T-helper 2 cell treated with Interferon-gamma antibody and Interleukin-4, amounts not matched to agents 5 μg/mL and 100 μg/mL, for 36 hours (primary cell): ENCODE measurements at places on chromosomes 3 and 15.

GRCh38 chr3:98695796-98696195, 67.3 kb upstream of the ST3GAL6 start:
- no peak for DNase-seq

GRCh38 chr15:38074029-38074428, 139.6 kb downstream of the TMCO5A start:
- DNase-seq: no peak

GRCh38 chr15:85672332-85673084, 122.2 kb downstream of the KLHL25 start:
- no peak for DNase-seq

GRCh38 chr3:85159376-85159775, 200.6 kb downstream of the CADM2 start:
- DNase-seq: no peak

DNA sequence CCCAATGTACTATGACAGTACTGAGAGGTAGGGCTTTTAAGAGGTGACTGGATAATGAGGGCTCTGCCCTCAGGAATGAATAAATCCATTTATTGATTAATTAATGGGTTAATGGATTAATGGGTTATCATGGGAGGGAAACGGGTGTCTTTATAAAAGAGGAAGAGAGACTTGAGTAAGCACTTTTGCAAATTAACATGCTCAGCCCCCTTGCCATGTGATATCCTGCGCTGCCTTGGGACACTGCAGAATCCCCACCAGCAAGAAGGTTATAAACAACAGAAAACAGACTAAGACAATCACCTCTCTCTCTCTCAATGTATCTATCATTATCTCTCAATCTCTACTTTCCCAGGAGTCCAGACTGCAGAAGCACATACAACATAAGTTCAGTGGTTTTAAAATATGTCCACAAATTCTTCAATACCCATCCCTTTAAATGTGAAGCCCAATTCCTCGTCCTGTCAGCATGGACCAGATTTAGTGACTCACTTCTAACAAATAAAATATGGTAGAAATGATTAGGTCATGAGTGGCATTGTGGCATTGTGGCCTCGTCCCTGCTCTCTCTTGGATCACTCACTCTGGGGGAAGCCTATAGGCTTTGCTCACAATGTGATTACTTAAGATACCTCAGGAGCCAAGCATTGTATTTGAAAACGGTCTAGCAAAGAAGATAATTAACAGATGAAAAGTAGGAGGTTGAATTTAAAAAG, 40.0 kb upstream of the IL12A start:
- no peak for DNase-seq

GRCh38 chr3:78048698-78049097, 1008.8 kb downstream of the ROBO2 start:
- DNase-seq: no peak

- DNase-seq: no peak
Measured at GRCh38 chr3:97821287-97821773, 481 bp upstream of the CRYBG3 start.

DNA sequence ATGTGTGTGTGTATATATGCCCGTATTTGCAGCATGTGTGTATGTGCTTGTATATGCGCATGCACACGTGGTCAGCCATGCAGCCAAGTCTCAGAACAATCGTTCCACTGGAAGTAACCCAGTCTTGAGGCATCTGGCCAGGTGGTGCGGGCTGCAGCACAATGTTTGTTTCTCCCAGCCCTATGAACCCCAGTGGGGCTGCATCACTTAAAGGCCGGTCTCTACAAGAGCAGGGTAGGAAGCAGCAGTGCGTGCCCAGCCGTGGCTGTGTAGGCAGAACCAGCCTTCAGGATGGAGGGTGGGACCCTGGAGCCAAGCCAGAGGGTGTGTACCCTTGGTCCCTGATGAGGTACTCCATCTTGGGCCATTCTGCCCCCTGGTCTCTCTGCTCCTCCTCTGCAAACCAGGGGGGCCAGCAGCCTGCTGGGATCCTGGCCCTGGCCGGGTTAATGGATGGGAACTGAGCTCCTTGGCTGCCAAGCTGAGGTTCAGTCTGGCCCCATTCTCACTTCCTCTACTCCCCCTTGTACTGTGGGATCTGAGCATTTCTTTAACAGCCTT, 11.8 kb downstream of the KLF13 start:
- no peak for DNase-seq

DNA sequence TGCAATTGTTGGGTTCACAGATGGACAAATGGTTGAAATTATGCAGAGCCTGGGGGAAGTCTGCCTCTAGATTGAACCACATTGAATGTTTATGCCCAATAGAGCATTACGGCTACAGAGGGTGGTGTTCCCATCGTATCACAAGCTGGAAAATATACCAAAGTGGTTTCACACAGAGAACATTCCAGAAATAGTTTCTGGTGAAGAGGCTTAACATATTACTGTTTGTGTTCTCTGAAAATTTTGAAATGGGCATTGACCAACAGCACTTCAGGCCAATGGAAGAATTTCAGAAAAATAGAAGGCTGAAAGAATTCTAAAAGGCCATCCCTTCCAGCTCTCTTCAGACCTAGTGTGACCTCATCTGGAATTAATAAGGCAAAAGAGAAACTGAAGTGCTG, 203.9 kb downstream of the NEK10 start:
- DNase-seq: no peak

DNA sequence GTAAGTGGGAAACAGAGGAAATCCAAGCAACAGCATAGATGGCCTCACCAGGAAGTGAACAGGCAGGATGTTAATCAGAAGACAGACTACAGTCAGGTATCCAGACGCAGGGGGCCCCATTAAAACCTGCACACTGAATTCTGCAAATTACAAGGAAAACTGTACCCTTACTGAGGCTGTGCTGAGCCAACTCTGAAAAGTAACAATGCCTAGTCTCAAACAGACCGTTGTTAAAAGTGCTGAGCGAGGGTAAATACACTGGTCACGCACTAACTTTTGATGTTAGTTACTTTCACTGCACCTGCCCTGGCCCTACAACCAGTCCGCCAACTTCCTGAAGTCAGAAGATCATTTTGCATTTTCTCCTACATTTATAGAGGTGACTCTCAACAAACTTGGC, 1.0 kb downstream of the TAMM41 start:
- no peak for DNase-seq

DNA sequence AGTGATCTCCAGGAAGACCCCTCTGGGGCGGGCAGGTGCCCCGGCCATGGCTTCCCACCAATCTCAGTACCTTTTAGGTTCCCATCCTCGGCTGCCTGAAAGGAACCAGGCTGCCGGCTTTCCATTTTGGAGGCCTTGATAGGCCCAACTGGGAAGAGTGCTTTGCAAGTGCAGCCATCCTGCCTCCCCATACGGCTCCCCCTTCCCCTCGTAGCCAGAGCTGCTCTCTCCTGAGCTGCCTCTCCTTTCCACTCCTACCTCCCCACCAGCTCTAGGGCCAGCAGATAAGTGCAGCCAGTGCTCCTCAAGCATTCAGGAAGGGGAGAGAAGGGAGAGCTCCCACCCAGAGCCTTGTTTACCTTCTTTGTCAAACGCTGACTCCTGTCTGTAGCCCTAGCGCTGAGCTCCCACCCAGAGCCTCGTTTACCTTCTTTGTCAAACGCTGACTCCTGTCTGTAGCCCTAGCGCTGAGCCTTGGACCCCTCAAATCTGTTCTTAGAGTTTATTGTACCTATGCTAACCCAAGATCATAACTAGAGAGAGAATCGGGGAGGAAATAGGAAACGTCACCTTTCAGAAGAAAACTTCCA, 133.0 kb downstream of the LRRK1 start:
- no peak for DNase-seq

- no peak for DNase-seq
Measured at GRCh38 chr15:48693484-48693883, 48.0 kb upstream of the FBN1 start.

- DNase-seq: no peak
Measured at GRCh38 chr15:49290191-49290590, 120.1 kb downstream of the GALK2 start.

DNA sequence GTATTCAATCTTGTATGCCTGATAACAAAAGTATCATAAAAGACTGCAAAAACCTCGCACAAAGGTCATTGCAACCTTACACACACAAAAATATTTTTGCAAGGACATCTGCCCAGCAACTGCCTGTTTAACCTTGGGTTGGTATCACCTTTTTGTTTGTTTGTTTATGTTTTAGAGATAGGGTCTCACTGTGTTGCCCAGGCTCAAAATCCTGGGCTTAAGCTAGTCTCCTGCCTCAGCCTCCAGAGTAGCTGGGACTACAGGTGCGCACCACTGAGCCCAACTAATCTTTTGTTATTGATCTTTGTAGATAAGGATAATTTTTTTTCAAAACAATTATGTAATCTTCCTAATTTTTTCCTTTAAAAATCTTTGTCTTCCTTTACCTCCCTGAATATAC, 54.2 kb downstream of the SPTSSB start:
- DNase-seq: no peak

DNA sequence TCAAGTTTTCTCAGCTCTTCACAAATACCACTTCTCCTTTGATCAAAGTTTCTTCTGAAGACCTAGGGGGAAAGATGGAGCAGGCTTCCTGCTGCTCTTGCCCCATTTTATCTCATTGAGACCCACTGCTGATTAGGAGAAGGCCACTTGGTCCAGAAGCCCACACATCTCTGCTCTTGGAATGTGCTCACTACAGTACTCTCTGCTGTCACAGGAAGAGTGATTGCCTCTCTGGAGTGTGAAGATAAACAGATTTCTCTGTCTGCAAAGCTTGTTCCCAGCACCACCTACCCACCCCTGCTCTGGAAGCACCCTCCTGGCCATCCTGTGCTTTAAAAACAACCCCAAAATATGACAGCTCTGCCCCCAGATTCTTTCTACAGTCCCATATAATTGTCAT, 41.3 kb upstream of the PRTG start:
- no peak for DNase-seq

- no peak for DNase-seq
Measured at GRCh38 chr15:81053621-81054020, 52.9 kb downstream of the TLNRD1 start.

GRCh38 chr15:49857496-49858475, 236.9 kb downstream of the DTWD1 start:
- DNase-seq: no peak

DNA sequence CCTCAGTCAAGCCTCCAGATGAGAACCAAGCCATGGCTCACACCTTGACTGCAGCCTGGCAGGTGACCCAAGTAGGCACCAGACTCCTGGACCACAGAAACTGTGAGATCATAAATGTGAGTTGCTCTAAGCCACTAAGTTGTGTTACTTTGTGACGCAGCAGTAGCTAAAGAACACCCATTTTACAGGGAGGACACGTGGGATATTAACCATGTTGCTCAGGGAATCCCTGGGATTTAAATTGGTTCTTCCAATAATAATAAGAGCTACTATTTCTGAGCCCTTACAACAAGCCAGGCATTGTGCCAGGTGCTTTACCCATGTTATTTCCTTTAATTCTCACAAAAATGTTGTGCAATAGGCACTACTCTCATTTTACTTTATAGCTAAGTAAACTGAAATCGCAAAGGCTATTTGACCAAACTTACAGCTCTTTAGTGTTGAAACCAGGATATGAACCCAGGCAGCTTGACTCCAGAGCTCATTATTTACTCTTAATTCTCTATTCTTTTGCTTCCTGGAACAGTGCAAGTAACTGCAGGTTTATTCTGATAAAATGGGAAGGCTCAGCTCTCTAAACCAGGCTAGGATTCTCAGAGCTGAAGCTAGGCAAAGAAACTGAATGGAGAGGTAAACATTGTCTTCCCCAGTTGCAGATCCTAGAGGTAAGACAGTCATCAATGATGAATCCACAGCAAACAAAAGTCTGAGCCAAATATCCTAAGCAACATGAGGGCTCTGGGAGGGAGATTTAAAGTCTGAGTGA, 294.4 kb downstream of the KBTBD8 start:
- no peak for DNase-seq

DNA sequence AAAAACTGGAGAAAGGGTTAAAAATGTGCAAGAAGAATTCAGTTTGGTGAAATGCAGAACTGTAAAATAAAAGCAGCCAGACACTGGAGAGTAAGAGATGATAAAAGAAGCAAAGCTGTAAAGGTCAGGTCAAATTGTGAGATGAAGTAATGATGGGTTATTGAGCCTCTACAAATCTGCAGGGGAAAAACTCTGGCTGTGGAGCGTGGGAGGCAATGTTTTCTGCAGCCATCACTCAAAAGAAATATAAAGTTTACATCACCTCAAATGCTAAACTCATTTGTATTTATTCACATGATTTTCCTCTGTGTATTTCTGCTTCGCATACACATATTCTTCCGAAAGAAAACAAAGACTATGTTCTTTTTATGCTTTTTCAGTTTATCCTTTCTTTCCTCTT, 158.8 kb upstream of the GPR149 start:
- no peak for DNase-seq

- DNase-seq: peak; percentile 9
Measured at GRCh38 chr3:136250903-136251460, 842 bp downstream of the PCCB start.

DNA sequence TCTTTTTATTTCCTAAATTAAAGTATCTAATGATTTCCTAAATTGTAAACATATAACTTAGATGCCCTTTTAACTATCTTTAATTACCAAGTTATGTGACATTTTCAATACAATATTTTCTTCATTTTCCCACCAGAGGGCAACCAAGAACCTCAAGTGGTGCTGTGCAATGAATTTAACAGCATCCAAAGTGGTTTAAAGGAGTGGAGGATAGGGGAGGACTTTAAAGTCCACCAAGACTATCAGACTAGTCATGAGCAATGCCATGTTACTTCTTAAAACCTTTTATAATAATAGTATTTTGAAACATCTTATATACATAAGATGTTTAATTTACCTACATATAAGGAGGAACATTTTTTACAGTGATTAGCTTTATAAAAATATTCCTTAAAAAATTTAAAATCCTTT, 74.4 kb downstream of the DLG1 start:
- DNase-seq: no peak

GRCh38 chr3:105118905-105119304, 247.8 kb upstream of the ALCAM start:
- no peak for DNase-seq

GRCh38 chr3:132180337-132180791, 136.8 kb upstream of the ACP3 start:
- no peak for DNase-seq

- no peak for DNase-seq
Measured at GRCh38 chr15:43930079-43930478, 103.3 kb downstream of the WDR76 start.

GRCh38 chr3:88584451-88584850, 434.7 kb downstream of the C3orf38 start:
- no peak for DNase-seq

- no peak for DNase-seq
Measured at GRCh38 chr15:91929509-91929908, 76.0 kb downstream of the SLCO3A1 start.

GRCh38 chr3:126121074-126121473, 37.1 kb upstream of the SLC41A3 start:
- DNase-seq: no peak

GRCh38 chr3:185470323-185470722, 28.5 kb downstream of the TMEM41A start:
- DNase-seq: no peak

DNA sequence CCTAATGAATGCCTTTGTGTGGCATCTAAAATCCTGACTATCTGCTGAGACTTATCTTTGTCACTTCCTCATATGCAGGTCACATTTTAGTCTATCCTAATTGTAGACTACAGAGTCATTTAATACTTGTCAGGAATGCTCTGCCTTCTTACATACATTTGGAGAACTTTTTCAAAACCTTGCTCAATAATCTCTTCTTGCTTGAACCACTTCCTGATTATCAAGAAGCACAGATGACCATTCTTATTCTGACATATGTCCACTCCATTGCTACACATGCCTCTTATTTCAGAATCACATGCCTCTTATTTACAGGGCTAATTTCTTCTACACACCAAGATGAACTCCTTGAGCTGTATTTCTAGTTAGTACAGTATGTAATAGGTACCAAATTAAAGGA, 400.3 kb downstream of the TBC1D5 start:
- DNase-seq: no peak

GRCh38 chr3:78644847-78645246, 1123.0 kb downstream of the ROBO1 start:
- DNase-seq: no peak
